ENCODE measurements at places on chromosomes 16 and 17.

DNA sequence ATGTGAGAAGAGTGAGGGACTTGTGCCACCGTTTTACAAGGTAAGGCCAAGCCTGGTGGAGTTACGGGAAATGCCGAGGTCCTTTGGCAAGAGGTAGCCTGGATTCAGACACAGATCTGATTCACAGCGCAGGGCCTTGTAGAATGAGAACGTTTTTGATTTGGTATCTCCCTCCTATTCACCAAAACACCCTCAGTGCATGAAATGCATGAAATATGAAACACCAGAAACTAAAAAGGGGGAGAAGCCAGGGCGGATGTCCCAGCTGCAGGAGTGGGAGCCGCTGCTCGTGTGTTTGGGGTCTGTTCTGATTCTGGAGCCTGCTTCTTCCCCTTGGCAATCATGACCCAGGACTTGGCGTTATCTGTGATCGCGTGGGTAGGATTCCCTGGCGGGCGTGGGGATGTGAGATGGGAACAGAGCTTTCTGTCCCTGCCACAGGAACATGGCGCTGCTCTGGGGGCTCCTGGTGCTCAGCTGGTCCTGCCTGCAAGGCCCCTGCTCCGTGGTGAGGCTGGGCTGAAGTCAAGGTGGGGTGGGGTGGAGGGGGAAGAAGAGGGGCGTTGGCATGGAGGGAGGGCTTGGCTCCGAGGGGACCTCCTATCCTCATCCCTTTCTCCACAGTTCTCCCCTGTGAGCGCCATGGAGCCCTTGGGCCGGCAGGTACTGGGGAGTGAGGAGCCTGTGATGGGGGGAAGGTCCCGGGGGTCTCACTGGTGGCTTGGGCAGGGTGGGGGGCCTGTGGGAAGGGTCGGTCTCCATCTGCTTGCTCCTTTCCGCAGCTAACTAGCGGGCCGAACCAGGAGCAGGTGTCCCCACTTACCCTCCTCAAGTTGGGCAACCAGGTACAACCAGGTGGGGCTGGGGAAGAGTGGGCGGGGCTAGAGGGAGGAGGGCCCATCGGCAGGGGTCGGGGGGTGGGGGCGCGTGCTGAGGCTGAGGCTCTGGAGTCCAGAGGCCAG is 2.2 kb downstream of the SERPINF2 start:
- no peak for DNase-seq

DNA sequence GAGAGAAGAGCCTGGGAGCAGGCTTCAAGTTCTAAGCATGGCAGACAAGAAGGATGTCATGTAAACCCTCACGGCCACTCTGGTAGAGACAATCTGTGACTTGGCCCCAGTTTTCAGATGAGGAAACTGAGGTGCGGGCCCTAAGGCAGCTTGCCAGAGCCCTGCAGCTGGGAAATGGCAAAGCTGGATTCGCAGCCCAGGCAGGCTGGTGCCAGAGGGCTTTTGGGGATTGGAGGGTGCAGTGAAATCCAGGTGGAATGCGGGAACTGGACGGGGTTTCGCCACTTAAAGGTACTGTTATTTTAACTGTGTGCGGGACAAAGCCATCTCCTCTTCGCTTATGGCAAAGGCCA is 477 bp upstream of the OSGIN1 start:
- no peak for DNase-seq

DNA sequence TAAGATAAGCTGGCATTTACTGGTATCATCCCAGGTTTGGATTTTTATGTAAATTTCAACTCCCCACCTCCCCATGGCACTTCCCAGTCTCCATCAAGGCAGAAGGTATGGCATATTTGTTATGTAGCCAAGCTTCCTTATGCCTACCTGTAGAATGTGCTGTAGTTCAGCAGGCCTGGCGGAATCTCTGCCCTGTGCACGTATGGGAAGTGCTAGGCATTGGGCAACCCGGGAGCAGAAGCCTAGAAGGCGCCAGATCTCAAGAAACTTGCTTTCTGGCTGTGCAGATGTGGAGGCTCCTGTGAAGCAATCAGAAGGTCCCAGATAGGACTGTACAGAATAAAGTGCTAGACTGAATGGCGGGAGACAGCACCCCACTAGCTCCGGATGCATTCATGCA is 64.7 kb downstream of the SNX20 start:
- DNase-seq: no peak

GRCh38 chr16:10594312-10594950 is 14.0 kb upstream of the EMP2 start:
- DNase-seq: no peak

DNA sequence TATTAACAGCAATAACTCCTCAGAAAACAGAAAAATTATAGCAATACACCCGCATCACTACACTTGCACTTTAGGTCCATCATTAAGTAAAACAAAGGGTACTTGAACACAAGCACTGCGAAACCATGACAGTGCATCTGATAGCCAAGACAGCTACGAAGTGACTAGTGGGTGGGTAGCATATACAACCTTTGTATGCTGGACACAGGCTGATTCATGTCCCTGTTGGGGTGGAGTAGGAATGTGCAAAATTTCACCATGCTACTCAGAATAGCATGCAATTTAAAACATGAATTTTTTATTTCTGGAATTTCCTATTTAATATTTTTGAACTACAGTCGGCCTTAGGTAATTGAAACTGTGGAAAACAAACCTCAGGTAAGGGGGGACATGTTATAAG is 2414.1 kb downstream of the TP53TG3F start:
- DNase-seq: no peak

- DNase-seq: no peak
Observed at GRCh38 chr17:46764000-46764708, 54.3 kb downstream of the WNT3 start.

DNA sequence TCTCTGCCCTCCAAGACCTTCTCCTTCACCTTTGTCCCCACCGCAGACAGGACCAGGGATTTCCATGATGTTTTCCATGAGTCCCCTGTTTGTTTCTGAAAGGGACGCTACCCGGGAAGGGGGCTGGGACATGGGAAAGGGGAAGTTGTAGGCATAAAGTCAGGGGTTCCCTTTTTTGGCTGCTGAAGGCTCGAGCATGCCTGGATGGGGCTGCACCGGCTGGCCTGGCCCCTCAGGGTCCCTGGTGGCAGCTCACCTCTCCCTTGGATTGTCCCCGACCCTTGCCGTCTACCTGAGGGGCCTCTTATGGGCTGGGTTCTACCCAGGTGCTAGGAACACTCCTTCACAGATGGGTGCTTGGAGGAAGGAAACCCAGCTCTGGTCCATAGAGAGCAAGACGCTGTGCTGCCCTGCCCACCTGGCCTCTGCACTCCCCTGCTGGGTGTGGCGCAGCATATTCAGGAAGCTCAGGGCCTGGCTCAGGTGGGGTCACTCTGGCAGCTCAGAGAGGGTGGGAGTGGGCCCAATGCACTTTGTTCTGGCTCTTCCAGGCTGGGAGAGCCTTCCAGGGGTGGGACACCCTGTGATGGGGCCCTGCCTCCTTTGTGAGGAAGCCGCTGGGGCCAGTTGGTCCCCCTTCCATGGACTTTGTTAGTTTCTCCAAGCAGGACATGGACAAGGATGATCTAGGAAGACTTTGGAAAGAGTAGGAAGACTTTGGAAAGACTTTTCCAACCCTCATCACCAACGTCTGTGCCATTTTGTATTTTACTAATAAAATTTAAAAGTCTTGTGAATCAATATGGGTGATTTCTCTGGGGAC is 12.2 kb downstream of the CX3CL1 start:
- no peak for DNase-seq

- no peak for DNase-seq
Observed at GRCh38 chr16:29712809-29713208, 33.0 kb downstream of the C16orf54 start.

GRCh38 chr17:4566785-4567184 is 6.4 kb upstream of the GGT6 start:
- DNase-seq: peak; percentile 20

GRCh38 chr16:2969545-2970521 is 685 bp downstream of the PAQR4 start:
- DNase-seq: no peak

GRCh38 chr16:16073891-16074881 is 124.8 kb downstream of the ABCC1 start:
- no peak for DNase-seq

GRCh38 chr17:71709271-71709890 is 411.4 kb upstream of the SOX9 start:
- no peak for DNase-seq
